ENCODE measurements at places on chromosomes 6 and 20.

DNA sequence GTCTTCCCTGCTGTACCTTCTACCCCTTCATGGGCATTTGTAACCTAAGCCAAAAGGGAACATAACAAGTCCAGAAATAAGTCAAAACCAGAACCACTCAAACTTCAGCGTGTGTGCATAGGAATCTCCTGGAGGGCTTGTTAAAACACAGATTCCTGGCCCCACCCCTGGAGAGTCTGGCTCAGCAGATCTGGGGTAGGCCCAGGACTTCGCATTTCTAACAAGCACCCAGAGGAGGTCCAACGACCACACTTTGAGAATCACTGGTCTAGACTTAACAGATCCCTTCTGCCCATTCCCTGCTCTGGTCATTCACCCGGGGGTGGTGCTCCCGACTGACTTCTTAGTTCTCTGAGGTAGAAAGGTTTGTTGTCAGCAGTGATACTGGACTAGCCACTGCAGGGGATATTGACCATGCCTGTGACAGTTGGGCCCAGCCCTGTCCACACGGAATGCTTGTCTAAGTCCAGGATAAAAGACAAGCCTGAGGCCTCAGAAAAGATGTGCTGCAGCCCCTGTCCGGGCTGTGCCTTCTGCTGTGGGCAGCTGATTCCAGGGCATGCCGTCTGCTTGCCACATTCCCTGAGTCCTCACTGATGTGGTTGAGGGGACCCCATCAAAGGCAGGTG, 68.6 kb downstream of the SYNJ2 start:
- DNase-seq: no peak

- no peak for DNase-seq
These were observed 1109.0 kb upstream of the FLRT3 start for GRCh38 chr20:15446373-15446772.

- no peak for DNase-seq
These were observed at the start of gene CRISP1 for GRCh38 chr6:49866485-49866943. CRISP1 (minus strand) TSS chr6:49866535; CDS start chr6:49857400, 9,135 bp downstream.

GRCh38 chr6:159913375-159913774, 22.6 kb downstream of the MAS1 start:
- no peak for DNase-seq

DNA sequence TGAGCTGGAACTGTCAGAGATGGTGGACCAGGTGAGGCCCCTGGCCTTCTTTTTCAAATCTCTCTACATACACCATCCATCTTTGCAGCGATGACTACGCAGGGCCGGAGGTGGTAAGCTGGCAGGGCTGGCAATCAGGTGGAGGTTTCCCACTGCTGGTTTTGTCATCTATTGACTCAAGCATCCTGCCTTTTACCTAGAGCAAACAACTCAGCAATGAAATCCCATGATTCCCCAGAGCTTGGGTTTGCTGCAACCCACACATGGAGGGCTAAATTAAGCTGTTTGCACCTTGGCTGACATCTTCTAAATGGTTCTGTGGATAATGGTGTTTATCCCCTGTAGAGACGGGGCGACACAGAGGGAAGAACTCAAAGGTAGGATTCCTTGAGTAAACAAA, 170.2 kb downstream of the SCP2D1 start:
- no peak for DNase-seq

DNA sequence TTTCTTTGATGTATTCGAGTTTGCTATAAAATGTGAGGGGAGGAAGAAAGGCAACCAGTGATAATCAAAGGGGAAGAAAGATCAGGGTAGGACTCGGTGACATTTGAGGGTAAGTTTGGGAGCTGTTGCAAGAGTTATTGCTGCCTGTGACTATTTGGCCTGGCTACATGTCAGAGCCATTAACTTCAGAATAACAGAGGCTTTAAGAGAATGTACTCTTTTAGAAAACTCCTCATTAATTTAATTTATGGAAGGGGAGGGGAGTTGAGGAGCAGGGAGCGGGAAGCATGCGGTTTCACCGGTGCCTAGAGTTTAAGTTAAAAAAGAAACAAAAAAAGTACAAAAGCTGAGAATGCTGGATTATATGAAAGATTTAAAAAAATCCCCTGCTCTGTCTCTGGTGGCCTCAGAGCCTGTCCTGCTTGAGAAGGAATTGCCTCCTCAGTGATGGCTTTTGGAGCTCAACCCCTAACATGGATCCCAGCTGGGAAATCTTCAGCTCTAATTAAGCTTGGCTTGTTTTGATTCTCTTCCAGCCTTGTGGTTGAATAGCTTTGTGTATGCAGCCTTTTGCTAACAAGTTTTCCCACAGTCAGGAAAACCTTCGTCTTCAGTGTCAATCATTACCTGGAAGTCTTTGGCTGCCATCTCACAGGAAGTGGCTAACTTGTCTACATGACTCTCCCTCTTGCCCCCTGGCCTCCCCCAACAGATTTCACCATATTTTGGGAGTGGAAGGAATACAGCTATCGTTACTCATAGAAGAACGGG, 238.2 kb downstream of the SOX4 start:
- no peak for DNase-seq

GRCh38 chr20:19996917-19997316, 20.2 kb upstream of the NAA20 start:
- DNase-seq: no peak

GRCh38 chr6:91166271-91167046, 579.6 kb upstream of the MAP3K7 start:
- DNase-seq: no peak

DNA sequence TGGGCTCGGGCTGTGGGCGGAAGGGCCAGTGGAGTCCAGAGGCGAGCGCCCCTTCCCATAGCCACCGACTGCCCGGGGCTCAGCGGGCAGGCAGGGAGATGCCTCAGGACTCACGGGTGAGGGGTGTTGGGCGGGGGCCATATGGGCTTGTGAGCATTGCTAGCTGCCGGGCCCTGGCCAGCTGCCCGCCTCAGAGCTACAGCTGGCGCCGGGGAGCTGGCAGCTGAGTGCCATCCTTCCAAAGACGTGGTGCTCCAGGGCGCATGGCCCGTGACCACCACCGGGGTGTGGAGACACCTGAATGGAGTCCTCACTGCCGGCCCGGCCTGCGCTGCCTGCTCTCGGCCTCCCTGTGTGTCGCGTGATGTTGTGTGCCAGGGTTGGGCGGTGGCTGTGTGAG, 10.6 kb upstream of the RBBP8NL start:
- no peak for DNase-seq

DNA sequence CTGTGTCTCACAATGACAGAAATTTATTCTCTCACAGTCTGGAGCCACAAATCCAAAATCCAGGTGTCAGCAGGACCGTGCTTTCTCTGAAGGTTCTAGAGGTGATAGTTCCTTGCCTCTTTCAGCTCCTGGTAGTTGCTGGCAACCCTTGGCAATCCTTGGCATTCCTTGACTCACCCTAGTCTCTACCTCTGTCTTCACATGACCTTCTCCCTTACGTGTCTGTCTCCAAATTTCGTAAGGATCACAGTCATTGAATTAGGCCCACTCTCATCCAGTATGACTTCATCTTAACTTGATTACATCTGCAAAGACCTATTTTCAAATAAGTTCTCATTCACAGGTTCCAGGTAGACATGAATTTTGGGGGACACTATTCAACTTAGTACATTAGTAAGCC, 143.1 kb downstream of the CEP57L1 start:
- no peak for DNase-seq

- no peak for DNase-seq
These were observed 54.7 kb downstream of the CDC5L start for GRCh38 chr6:44442236-44442635.

- DNase-seq: no peak
These were observed 50.1 kb upstream of the DEK start for GRCh38 chr6:18314317-18314997.

- DNase-seq: no peak
These were observed 80.2 kb downstream of the CAP2 start for GRCh38 chr6:17473554-17473953.

DNA sequence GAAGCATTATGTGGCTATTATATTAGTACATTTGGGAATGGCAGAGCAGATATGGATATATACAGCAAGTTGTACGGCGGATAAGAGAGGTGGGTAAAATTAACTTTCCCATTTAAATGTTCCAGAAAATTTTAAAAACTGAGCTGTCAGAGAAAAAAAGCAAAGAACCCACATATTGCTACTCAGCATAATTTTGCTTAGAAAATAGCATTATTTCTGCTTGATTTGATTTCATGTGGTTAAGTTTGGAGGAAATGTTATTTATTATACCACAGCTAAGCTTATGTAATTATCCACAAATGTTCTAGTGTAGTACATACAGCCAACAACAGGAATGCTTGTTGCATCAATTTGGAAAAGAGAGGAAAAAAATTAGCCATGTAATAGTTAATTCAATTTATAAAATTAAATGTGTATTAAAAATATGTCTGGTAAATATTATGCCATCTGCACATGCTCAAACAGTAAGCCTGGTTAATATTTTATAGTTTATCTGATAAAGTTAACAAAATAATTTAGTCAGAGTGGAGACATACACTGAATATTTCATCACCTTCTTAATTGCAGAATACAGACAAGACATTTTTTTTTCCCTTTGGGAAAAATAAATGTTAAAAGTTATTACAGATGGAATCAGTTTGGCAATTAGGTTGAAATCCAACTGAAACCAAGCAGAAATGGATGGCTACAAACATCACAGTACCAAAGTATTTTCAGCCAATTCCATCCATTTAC, 172.1 kb upstream of the ID4 start:
- DNase-seq: no peak

- DNase-seq: no peak
These were observed 27.4 kb upstream of the NOP56 start for GRCh38 chr20:2625062-2625461.

GRCh38 chr20:62663145-62664018, 21.1 kb downstream of the SLCO4A1 start:
- no peak for DNase-seq

GRCh38 chr20:18090044-18090443, 32.3 kb upstream of the OVOL2 start:
- DNase-seq: no peak

- no peak for DNase-seq
These were observed 8.1 kb upstream of the HEY2 start for GRCh38 chr6:125741336-125741735.

GRCh38 chr20:63128956-63129355, 87.0 kb downstream of the YTHDF1 start:
- DNase-seq: no peak

DNA sequence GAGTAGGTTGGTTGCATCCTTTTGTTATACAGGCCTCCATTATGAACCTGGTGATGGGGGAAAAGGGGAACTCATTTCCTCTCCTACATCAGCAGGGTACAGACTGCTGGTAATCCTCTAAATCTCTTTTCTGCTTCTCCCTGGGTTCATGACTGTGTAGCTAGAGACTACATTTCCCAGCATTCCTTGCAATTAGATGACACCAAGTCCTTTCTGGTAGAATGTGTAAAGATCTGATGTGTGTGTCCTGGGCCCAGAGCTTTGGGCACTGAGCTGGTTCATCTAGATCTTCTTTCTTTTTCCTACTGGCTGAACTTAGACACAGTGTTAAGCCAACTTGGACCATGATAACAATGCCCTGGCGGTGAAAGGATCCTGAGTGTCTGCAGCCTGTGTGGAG, 104.7 kb upstream of the IFNGR1 start:
- DNase-seq: no peak

DNA sequence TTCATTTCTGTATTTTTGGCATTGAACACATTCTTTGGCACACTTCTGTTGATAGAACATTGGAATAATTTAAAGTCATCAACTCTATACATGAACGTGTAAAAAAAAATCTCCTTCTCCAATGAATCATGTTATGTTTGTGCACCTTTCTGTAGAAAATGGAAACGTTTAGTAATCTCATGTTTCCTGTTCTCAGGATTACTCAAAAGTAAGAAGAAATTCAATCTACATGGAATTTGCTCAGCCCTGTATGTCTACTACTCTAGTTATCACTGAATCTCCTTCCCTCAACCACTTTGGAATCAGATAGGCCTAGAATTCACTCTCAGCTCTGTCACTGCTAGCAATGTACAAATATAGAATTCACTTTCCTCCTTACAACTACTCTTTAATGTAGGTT, 103.6 kb downstream of the COL21A1 start:
- DNase-seq: no peak

GRCh38 chr6:159193923-159194322, 24.7 kb downstream of the FNDC1 start:
- DNase-seq: no peak

DNA sequence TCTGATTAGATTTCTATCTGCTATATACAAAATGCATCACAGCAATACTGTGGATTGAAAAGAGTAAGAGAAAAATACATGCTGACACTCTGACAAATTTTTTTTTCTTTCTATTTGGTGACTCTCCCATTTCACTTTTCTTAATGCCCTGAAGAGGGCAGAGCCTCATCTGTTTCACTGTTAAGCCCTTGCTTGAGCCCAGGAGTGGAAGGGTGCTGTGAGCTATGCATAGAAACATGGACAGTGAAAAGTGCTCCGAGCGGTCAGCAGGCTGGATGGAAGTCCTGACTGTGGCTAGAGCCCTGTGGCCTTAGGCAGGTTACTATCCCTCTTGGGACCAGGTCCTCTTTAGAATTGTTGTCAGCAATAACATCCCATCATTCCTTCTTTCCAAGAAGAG, 17.4 kb upstream of the CSE1L start:
- DNase-seq: no peak

- DNase-seq: no peak
These were observed 23.5 kb downstream of the PTCHD4 start for GRCh38 chr6:48087448-48087847.

- DNase-seq: peak; percentile 33
These were observed 23.6 kb upstream of the WFDC2 start for GRCh38 chr20:45445805-45446562.

DNA sequence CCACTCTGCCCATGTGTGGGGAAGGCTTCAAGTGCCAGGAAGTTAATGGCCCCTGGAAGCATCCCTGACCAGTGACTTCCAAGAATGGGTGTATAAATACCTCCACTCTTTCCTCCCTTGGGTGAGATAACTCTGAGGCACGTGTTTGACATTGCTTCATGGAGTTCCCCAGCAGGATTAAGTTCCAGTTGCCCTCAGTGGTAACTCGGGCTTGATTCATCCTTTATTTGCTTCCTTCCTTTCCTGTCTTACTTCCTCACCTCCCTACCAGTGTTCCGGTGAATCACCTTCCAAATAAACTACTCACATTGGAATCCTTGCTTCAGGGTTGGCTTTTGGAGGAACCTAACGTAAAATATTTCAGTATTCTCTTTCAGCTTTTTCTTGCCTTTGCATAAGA, 84.6 kb upstream of the JAG1 start:
- DNase-seq: no peak

DNA sequence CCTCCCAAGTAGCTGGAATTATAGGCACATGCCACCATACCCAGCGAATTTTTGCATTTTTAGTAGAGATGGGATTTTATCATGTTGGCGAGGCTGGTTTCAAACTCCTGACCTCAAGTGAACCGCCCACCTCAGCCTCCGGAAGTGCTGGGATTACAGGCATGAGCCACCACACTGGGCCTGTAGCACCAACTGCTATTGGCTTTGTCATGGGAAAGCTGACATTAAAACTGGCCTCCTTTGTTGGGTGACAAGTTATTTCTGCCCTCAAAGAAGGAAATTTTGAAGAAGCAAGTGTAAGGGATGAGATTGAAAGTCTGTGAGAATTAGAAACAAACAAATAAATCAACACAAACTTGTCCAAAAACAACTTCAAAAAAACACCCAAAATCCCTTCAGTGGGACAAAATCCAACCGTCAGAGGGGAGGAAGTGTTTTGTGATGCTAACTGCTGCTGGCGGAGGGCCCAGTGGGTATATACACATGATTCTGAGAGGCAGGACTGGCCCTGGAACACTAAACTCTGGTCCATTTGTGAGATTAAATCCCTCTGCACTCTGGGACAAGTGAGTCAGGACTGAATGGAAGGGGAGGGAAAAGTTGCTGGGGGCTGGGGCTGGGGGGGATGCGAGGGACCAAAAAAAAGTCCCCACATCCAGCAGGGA, 87.5 kb upstream of the NAA20 start:
- no peak for DNase-seq

GRCh38 chr6:17250237-17250636, 30.9 kb upstream of the RBM24 start:
- DNase-seq: no peak
